ENCODE measurements at places on chromosomes 7 and 10.

DNA sequence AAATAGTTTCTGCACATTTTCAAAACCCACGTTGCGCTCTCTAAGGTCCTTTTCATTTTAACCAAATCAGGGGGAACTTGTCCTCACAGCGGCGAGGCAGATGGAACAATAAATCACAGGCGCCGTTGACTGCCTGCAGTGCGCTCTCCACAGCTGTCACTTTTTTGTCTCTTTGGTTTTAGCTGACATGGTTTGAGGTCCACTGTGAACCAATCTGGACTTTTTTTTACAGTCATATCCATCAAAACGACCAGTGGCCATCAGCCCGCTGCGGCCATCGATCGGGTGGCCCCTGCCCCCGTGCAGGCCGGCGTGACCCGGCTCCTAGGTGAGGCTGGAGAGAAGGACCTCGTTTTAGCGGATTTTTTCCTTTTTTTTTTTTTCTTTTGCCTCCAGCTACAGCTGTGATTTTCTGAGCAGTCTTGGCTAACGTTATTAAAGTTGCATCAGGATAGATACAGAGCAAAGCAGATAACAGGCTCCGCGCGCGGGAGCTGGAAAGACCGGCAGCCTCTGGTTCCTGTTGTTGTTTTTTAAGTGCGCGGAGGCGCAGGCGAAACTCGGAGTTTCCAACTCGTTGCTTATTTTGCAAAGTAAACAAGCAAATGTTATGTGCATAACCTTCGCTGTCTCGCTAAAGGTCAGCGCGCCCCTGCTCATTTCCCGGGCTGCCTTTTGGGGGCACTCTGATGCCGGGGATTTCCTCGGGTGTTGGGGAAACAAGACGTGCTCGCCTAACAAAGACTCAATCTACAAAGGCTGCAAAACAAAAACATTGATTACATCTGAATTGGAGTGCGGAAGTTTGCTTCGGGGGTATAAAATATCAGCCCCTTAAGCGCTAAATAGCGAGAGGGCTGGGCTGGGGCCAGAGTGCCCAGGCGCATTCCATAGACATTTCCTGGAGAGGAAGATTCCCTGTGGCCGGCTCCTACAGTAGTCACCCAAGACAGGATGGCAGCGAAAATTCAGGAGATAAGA lies 414.8 kb upstream of the MKI67 start:
- no peak for DNase-seq

DNA sequence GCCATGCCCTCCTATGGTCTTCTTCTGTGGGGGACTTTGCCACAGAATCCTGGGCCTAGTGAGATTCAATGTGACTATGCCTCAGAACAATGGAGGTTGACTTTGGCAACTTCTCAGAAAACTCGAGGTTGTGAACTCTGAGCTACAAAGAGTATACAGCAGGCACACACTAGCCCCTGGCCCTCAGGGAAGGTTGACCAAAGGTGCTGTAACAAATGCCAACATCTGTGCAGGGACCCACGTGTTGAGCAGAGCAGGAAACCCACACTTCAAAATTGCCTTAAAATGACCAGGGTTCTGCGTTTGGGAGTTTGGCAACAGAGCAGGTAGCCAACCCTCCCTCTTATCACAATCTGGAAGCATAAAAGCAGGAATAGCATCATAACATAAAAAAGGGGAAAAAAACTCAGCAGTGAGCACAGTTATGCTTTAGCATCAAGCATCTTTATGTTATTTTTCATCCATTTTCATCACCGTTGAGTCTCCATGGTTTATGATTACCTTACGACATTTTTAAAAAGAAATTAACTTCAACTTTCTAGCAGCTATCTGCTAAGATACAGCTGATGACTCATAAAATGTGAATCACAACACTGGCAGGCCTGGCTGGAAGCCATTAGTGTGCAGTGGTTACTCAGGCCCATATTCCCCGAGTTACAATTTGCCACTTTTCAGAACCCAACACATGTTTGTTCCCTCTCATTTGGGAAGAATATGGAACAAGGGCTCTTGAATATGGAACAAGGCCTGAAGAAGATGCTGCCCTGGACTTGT lies 11.1 kb downstream of the PRLHR start:
- DNase-seq = no peak

- no peak for DNase-seq
Observed at GRCh38 chr7:43653891-43654504, 71.1 kb downstream of the STK17A start.

GRCh38 chr7:143305423-143306070 lies 10.4 kb upstream of the CLCN1 start:
- DNase-seq = peak; percentile 63

- no peak for DNase-seq
Observed at GRCh38 chr10:132350391-132350790, 18.4 kb downstream of the LRRC27 start.

GRCh38 chr10:102444851-102445250 lies 6.5 kb downstream of the C10orf95 start:
- no peak for DNase-seq

DNA sequence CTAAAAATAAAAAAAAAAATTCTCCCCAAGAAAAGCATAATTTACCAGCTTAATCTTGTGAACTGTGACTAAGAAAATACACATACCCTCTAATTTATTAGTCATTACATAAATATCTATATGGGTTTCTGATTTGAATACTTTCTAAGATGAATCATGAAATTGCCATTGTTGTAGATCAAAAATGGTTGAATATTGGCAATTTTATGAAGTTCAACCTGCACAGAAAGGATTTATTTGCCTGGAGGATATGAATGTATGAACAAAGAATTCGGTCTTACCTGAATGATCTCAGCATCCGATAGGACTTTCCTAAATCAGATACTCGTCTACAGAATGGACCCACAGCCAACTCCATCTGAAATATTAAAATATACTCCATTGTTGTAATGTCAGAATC lies 61.5 kb downstream of the HBP1 start:
- DNase-seq = no peak

Measured in effector memory CD8-positive, alpha-beta T cell (primary cell).